ENCODE measurements at places on chromosomes 6 and 20. TPM values are rescaled to one million over a fixed set of nuclear protein-coding genes. Genes with fewer than 3 reads are reported as not detected.

DNA sequence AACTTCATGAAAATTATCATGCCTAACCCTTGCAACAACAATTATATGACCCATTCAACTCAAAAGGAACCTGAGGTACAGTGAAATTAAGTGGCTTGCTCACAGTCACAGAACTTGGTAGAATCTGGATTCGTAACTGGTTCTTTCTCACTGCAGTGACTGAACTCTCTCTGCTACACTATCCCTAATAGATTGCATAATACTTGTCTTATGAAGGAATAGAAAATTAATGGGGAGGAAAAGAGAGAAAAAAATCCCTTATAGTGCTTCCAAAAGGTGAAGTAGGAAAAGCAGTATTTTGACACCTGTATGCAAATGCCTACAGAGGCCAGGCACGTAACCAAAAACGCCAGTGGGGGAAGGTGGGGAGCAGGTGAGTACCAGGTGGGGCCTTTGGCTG is 186.6 kb downstream of the LY86 start:
- no peak for DNase-seq

FAXC gene
- total RNA-seq, result 6.6 TPM

- peak; percentile 55 for DNase-seq
Measured at GRCh38 chr6:105794239-105794638, 291.9 kb upstream of the PRDM1 start.

AIF1 gene
- 17.3 TPM for total RNA-seq

GRCh38 chr20:36237477-36237876 is 1.2 kb downstream of the AAR2 start:
- no peak for DNase-seq

HCK gene
- total RNA-seq, result 9.7 TPM

DNA sequence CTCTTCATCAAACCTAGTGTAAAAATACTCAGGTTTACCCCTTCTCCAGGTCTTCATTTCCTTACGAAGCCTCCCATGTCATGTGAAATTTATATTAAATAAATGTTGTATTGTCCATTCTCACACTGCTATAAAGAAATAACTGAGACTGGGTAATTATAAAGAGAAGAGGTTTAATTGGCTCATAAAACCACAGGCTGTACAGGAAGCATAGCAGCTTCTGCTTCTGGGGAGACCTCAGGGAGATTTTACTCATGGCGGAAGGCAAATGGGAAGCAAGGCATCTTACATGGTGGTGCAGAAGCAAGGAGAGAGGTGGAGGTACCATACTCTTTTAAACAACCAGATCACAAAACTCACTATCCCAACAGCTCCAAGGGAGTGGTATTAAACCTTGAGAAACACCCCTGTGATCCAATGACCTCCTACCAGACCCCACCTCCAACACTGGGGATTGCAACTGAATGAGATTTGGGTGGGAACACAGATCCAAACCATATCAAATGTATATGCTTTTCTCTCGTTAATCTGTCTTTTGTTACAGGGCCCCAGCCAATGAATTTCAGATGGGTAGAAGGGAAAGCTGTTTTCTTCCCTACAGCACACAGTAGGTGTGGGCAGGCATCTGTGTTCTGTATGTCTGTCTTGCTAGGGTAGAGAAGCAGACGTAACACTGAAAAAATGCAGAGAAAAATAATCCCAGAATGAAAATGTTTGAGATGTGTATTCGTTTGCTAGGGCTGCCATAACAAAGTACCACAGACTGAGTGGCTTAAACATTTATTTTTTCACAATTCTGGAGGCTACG is 88.0 kb upstream of the BTN3A2 start:
- no peak for DNase-seq

DNA sequence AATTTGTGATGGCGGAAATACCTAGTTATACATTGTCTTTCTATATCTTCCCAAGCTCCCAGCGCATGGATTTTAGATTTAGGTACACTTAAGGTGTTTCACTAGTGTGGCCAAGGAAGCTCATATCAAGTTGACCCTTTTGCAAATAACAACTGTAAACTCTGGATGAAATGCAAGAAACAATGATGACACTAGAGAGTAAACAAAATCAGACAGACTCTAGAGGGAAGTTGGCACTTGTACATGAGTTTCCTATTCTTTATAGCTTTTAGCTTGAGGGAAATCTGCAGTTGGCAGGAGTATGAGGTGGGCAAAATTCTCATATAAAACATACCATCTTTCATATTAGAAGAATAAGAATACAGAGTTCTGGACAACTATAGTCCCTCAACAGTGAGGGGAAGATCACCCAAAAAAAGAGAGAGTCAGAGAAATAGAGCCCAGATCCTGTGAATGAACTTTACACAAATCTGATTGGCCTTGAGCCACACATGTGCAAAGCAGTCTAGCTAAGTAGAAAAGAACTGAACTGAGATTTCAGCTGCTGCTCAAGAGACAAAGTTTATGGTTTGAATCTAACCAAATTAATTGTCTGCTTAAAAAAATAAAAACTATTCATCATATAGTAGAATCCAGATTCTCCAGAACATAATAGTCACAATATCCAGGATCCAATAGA is 26.1 kb downstream of the TXLNB start:
- DNase-seq, result no peak

DNA sequence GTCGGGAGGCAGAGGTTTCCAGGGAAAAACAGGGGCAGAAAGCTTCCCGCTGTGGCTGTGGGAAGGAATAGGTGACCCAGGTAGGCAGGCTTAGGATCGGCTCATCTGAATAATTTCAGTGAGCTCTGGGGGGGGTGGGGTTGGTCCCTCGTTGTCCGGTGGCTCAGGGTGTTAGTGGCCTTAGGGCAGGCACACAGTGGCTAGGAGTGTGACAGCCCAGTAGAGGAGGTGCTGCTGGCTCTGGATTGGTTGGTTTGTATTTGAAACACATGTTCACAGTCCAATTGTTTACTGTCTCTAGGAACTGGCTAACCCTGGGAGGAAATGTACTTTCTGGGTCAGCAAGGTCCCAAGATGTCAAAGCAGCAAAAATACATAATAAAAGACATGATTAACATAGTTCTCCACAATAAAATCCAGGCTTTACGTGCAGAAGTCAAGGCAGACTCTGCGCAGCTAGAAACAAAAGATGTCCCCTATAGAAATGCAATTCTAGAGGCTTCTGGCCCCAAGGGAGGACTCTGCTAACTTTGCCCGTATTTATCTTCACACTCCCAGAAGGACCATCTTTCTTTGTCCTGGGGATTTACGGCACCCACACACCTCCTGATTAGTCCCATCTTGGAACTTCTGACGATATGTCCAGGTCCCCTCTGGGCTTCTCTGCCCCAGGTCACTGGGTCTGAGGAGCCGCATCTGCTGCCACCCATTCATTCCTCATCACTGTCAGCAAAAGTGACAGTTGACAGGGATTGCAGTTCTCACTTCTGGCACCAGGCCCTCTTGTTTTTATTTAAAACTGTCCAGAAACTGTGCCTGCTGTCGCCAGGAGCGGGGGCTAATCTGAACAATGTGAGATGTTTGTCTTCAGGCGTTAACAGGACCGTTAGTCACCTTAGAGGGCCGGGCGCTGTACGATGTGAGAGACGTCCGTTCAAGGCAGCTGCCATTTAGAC is 18.7 kb downstream of the MOCS3 start:
- no peak for DNase-seq

GRCh38 chr6:7769702-7770101 is 43.8 kb downstream of the BMP6 start:
- DNase-seq, result no peak

- no peak for DNase-seq
Measured at GRCh38 chr20:10644458-10645204, 29.2 kb downstream of the JAG1 start.

- no peak for DNase-seq
Measured at GRCh38 chr6:2944405-2945152, 26.8 kb downstream of the SERPINB6 start.

- no peak for DNase-seq
Measured at GRCh38 chr6:78623554-78623953, 243.8 kb upstream of the IRAK1BP1 start.

GRCh38 chr6:135438907-135439535 is 58.5 kb downstream of the AHI1 start:
- no peak for DNase-seq

UBE2V1 gene
- total RNA-seq, result 58.3 TPM

SLC26A8 gene
- not detected for total RNA-seq

DNA sequence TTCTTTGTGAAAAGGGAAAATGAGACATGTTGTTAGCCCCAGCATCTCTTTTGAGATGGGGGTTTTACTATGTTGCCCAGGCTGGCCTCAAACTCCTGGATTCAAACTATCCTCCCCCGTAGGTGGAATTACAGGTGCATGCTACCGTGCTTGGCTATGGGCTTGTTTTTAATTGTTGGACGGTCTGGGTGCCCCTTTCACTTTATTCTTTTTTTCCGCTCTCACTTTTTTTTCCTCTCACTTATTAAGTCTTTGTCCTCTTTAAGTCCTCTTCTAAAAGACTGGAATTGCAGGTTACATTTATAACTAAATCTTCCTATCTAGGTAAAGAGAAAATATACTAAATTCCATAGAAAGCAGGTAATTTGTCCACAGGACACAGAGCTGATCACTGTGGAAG is 18.8 kb upstream of the PRDM13 start:
- DNase-seq, result no peak

DNA sequence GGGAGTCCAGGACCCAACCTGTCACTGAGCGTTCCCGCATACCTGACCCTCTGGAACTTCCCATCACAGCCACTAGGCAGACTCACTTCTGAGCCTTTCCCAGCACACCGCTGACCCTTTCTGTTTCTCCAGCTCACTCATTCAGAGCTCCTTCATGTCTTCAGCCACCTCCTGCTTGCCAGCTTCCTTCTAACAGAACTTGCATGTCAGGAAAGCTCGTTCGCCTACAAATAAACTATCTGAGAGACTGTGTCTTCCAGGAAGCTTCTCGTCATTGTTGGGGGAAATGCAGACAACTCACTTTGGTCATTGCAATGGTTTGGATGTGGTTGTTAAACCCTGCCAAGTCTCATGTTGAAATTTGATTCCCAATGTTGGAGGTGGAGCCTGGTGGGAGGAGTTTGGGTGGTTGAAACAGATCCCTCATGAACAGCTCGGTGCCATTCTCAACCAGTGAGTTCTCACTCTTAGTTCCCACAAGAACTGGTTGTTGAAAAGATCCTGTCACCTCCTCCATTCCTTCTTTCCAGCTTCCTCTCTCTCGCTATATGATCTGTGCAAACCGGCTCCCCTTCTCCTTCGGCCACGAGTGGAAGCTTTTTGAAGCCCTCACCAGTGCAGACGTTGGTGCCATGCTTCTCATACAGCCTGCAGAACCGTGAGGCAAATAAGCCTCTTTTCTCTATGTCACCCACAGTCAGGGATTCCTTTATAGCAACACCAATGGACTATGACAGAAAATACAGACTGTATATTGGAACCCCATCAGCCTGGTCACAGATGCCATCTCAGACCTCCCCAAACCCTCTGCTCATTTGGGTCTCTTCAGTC is 1.4 kb upstream of the MUC21 start:
- DNase-seq, result no peak

- DNase-seq, result no peak
Measured at GRCh38 chr6:4930025-4930691, 73.7 kb downstream of the RPP40 start.

- no peak for DNase-seq
Measured at GRCh38 chr6:169454204-169454871, 200.7 kb upstream of the THBS2 start.

TMEM74B gene
- 10.5 TPM for total RNA-seq

GRCh38 chr20:24630486-24631172 is 161.2 kb downstream of the SYNDIG1 start:
- no peak for DNase-seq

EYA2 gene
- 4.5 TPM for total RNA-seq

DNA sequence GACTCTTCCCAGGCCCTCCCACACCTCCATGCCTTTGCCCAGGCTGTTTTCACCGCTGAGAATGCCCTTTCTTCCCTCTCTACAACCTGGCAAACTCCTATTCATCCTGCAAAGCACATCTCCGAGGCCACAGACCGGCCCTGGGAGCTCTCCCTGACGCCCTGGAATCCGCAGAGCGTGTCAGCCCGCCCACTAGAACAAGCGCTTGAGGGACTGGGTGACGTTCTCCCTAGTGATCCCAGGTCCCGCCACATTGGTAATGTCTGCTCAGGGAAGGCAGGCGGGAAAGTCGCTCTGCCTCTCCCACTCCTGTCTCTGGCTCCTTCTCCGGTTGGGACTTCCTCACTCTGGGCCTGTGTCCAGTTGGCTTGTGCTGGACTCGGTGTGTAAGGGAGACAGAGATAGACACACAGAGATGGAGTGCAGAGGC is 61.6 kb downstream of the SRC start:
- no peak for DNase-seq

DZANK1 gene
- total RNA-seq, result 3.8 TPM

GRCh38 chr6:57190140-57190539 is 18.0 kb downstream of the BAG2 start:
- DNase-seq, result no peak

TENT5A gene
- total RNA-seq, result 5.6 TPM

- no peak for DNase-seq
Measured at GRCh38 chr20:57468523-57469417, 56.2 kb downstream of the CTCFL start.

- no peak for DNase-seq
Measured at GRCh38 chr6:100281471-100281901, 183.2 kb downstream of the SIM1 start.

KIAA1755 gene
- total RNA-seq, result 3.7 TPM

HLA-DQA1 gene
- 0.41 TPM for total RNA-seq

LINC00237 gene
- total RNA-seq, result not detected

LSM2 gene
- total RNA-seq, result 43.0 TPM

GRCh38 chr20:14991023-14991422 is 653.6 kb upstream of the FLRT3 start:
- DNase-seq, result no peak

DNA sequence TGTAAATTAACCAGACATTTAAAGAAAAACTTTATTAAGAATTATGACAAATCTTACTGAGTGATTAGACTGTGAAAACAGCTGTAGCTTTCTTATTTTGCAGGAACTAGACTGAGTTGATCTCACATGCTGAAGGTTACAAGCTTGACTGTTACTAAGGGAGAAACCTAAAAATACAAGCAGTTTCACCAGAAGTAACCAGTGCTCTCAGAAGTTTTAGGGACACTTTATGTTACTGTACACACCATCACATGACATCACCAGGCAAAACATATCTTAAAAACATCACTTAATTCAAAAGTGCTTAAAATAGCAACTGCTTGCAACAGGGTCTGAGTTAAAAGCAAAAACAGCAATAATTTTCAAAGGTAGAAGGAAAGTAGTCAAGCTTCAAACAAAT is 5.4 kb downstream of the FBXO30 start:
- DNase-seq, result no peak

GRCh38 chr20:57450931-57451330 is 59.7 kb downstream of the RBM38 start:
- no peak for DNase-seq

DNA sequence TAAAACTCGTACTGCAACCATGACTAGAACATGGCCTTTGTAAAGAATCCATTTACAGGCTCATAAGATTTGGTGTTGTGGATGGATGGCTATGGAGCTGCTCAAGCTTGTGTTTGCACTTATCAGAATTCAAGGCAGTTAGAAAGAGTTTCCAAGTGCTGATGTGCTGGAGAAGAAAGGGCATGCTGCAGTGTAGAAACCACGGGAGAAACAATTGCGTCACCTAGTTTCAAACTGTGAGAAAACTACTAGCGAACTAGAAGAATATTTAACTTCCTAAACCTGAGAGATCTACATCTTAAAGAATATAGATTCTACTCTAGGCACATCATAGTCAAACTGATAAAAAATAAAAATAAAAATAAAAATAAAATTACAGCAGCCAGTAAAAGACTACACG is 116.2 kb downstream of the SGK1 start:
- no peak for DNase-seq

All from transverse colon (tissue), 4 donors.